ENCODE measurements at places on chromosomes 7 and 10.

GRCh38 chr10:25828475-25828874 is 105.6 kb upstream of the MYO3A start:
- DNase-seq, result no peak

- DNase-seq, result no peak
These were observed 317.0 kb upstream of the COBL start for GRCh38 chr7:51633596-51633995.

GRCh38 chr7:10122551-10123100 is 851.0 kb upstream of the PHF14 start:
- DNase-seq, result no peak

DNA sequence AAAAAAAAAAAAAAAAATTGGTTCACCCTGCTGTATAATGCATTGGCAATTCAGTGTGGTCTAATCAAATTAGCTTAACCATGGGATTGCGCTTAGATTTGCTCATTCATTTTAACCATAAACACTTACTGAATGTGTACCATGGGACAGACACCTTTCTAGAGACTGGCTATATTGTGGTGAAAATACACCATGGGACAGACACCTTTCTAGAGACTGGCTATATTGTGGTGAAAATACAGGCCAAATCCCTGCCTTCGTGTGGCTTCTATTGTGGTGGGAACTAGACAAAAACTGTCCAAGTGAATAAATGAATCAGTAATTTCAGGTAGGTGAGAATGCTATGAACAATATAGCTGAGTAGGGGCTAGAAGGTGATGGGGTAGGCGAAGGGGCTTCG is 10.2 kb upstream of the REPIN1 start:
- DNase-seq, result no peak

- no peak for DNase-seq
These were observed 447.2 kb downstream of the INHBA start for GRCh38 chr7:41255716-41256115.

GRCh38 chr10:86970982-86971231 is 2.6 kb downstream of the ADIRF start:
- DNase-seq, result no peak

DNA sequence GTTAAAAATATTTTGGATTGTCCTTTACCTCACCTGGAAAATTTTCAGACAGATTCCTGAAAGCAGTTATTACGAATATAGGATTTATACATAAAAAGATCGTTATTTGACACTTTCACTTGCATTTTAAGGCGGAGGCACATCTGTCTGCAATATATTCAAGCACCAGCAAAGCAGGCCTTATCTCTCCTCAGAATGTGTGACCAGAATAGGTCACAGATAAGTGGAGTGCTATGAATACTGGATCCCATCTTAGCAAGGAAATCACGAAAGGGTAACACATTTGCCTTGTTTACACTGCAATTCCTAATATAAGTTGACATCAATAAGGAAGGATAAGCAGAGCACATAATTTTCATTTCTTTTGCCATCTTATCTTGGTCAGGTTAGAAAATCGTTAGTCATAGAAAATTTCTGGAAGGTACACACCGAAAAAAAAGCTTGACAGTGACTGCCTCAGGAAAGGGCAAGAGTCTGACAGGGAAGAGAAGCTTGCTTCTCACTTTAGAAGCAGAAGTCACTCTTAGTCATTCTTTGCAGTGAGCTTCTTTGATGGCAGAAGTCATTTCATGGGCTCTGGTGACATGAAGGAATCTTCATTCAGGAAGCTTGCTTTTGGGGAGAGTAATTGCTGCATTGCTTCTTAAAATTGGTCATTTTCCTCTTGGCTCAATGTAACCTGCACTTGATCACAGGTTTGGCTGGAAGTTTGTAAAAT is 98.1 kb upstream of the STK17A start:
- DNase-seq, result no peak

DNA sequence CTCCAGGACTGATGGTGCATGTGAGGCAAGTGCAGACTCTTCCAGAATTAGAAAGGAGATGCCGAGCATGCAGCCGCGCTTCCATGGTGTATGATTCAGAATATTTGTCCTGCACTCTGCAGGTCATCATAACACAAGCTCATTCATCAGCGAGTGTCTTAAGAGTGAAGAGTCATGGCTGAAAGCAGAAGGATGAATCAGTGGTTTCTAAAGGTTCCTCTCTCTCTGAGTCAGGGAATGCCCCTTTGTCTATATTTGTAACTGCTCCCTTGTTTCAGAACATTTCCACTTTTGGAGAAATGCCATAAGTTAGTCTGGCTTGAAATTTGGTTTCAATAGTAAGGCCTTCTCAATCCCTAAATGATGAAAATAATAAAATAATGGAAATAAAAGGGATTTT is 52.3 kb downstream of the HECW1 start:
- DNase-seq, result no peak

DNA sequence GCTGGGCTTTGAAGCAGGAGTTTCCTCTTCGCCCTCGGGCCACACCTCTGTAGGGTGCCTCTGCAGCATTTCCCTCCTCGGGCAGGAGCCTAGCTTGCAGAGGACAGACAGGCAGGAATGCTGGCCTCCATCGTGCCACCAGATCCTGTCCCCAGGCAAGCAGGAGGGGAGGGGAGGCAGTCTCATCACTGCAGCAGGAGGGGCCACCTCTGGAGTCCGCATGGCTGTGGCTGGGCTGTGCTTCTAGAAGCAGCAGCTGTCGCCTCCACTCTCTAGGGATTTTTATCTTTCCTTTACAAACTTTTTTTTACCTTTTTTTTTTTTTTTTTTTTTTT is 181.4 kb downstream of the CUX1 start:
- DNase-seq, result no peak

DNA sequence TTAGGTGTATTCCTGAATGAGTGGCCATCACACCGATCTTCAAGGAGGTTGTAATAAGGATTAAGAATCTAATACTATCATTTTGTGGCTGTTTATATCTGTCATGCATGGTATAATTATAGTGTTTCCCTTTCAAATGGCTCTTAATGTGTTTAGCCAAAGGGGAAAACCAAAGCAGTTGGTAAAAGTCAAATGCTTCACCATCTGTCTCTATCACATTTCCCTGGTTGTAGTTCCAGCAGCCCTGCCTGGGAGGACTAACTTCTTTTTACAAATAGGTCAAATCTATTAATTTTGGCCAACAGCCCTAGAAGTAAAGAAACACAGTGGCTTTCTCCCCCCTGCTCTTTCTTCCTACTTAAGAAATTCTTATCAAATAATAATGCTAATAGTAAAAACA is 56.7 kb downstream of the ZNF365 start:
- no peak for DNase-seq

GRCh38 chr10:104337521-104337984 is 712 bp downstream of the ITPRIP start:
- DNase-seq, result no peak

DNA sequence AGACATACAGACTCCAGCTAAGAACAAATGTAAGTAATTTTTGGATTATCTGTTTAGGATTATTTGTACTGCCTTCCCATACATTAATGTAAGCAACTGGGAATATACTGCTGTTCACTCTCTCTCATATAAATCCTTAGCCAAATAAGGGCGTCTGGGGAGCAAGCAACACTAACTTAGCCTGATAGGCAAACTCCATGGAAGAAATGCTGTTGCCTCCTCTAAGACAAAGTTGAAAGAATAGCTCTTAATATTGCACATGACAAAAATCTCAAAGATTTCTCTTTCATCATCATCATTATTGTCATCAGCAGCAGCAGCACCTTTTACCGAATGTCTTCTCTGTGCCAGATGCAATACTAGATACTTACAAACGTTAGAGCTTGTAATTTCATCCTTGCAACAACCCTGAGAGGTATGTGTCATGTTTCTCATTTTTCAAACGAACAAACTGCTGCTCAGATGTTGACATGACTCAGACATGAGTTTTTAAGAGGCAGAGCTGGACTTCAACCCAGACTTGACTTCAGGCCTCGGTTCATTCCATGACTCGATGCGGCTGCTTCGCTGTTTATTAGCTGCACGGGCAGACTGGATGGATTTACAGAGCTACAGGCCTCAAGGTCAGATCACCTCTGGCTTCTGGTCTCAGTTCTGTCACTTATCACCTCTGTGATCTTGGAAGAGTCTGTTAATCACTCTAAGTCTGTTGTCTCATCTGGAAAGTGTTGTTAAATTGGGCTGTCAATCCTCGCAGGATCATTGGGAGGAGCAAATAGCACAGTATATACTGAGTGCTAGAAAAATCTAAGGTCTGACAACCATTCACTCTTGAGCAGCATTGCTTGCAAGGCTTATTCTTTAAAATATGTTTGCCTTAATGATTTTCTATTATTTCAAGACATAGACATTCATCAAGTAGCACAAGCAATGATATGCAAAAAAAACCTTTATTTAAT is 126.3 kb upstream of the CELF2 start:
- no peak for DNase-seq

DNA sequence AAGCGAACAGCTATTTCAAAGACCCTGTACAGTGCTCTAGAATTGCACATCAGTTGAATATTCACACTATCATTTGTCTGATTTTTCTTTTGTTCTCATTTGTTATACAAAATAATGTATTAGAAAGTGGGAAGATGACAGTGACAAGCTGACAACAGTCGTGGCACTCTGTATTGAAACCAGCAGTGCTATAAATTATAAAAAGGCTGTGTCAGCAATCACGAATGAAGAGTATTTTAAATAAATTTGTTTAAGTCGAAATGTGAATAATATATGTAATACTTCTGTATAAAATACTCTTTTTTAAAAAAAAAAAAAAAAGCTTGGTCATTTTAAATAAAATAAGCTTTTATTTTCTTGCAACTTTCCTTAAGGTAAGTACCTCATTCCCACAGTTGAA is 122.6 kb downstream of the VPS50 start:
- DNase-seq, result no peak

- no peak for DNase-seq
These were observed 57.8 kb downstream of the ANKMY2 start for GRCh38 chr7:16587790-16588189.

DNA sequence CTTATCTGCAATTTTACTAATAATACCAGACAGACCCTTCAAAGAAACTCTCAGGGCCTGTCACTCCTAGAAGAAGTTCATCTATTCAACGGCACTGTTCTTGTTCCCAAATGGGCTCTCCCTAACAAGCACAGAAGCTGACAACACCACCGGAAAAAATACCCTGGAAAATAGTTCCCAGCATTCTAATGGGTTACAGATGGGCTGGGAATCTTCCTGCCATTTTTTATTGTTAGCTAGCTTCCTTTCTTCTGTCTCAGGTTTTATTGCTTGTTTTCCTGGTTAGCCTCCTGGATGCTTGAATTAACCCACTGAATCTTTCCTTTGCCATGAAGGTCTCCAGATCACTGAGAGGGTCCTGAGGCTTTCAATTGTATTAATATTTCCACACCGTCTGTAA is 689.8 kb upstream of the NRP1 start:
- DNase-seq, result no peak

GRCh38 chr10:44569193-44570091 is 184.5 kb upstream of the CXCL12 start:
- DNase-seq, result no peak

DNA sequence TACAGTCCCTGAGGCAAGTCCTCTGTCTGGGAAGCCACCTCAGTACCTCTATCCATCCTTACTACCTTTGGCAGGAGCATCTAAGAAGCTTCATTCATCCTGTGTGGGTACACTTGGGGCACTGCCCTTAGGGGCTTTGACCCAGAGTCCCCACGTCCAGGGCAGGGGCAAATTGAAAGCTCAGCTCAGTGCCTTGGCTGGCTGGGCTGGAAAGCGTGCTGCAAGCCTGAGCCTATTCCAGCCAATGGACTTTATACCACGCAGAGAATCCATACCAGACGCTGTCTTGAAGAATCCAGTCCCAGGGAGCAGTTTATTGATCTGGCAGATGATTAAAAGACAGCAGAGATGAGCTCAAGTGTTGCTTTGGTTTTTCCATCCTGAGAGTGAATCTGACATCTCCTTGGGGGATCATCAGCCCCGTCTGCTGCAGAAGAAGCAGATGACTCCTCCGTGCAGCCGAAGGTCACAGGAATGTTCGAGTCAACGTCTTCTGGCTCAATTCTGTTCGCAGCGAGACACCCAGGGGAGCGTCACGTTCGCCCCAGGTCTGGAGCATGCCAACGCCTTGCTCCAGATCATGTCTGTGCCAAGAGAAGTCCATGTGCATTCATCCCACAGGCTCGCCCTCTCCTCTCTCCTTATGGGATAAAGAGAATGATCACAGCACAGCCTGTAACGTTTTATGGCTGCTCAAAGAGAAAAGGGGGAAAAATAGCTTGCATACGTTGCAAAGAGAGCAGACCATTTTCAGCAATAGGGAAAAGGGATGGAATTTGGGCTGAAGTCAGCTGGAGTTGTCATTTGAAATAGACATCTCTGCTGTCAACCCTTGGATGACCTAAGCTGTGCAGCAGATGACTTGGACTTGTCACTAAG is 35.8 kb upstream of the LYZL1 start:
- DNase-seq, result no peak

DNA sequence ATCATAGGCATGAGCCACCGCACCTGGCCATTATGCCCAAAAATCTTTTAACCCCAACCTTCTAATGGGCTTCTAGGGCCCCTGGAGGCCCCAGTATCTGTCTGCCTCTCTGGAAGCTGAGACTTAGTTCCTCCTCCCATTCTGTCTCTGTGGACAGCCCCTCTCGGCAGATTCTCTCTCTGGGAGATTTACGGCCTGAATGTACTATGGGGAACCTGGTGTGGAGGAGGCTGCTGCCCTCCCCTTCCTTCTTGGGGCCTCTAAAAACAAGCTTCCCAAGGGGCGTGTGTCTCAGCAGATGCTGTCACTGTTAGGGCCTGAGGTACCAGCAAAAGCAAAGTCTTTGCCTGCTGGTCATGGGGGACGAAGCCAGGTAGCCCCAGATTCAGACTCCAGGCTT is 35.8 kb upstream of the PRKAR1B start:
- no peak for DNase-seq

- DNase-seq, result no peak
These were observed 42.7 kb downstream of the PRR15 start for GRCh38 chr7:29606287-29606721.

GRCh38 chr7:114302858-114303257 is 111.8 kb upstream of the FOXP2 start:
- no peak for DNase-seq

DNA sequence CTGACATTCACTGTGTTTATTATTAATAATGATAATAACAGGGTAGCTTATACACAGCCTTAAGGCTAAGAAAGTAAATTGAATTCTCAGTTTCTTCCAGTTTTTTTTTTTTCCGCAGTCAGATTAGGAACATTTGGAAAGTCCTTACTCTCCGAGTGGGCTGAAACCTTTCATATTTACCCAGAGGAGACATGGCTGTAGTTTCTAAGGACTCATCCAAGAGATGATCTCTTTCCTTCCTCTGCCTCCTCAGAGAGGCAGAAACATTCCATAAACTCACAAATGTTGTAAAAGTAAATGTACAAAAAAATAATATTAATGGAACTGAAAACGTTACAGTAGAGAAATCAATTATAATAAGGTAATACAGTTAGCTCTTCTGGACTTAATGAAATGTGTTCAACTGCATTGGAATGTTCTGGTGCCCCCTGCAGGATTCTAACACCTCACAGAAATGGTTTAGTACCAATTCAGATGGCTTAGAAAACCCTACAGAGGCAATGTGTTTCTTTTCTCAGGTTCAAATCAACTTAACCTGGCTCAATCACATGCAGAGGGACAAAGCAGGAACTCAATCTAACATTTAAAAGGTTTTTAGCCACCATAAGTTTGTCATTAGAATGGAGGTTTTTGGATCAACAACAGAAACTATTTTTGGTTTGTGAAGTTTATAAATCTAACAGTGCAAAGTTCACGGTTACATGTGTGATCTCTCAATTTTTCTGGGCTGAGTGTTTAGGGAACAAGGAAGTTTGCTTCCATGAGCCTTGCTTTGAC is 71.7 kb downstream of the ICA1 start:
- DNase-seq, result peak; percentile 57

GRCh38 chr7:137953665-137954470 is 48.0 kb downstream of the CREB3L2 start:
- DNase-seq, result no peak

- DNase-seq, result peak; percentile 9
These were observed 217.5 kb downstream of the SFMBT2 start for GRCh38 chr10:7193369-7193768.

Data from activated T-cell treated with anti-CD3 and anti-CD28 coated beads for 1 hour (primary cell).